ENCODE measurements at places on chromosomes 11 and 22. TPM values are rescaled to one million over a fixed set of nuclear protein-coding genes. Genes with fewer than 3 reads are reported as not detected.

The ELFN2 gene
- total RNA-seq: 0.10 TPM

The TRIM29 gene
- total RNA-seq: 0.33 TPM

The NOX4 gene
- total RNA-seq: 0.85 TPM

The APOA4 gene
- total RNA-seq: not detected

The EWSR1 gene
- 105 TPM for total RNA-seq

The KRTAP5-2 gene
- total RNA-seq: not detected

The FOLR3 gene
- total RNA-seq: 3.4 TPM

The CLMP gene
- 206 TPM for total RNA-seq

The LIF gene
- 46.1 TPM for total RNA-seq

The BIRC3 gene
- 2.5 TPM for total RNA-seq

The CASTOR1 gene
- 10.4 TPM for total RNA-seq

The SLC29A2 gene
- total RNA-seq: 0.78 TPM

The MUC2 gene
- not detected for total RNA-seq

The CRACR2B gene
- 0.78 TPM for total RNA-seq

The NTM gene
- 64.2 TPM for total RNA-seq

The SIK3 gene
- 24.5 TPM for total RNA-seq

The CTSF gene
- total RNA-seq: 52.2 TPM

The TMEM138 gene
- 23.6 TPM for total RNA-seq

The TMX2 gene
- 81.0 TPM for total RNA-seq

The MRGPRE gene
- total RNA-seq: 0.20 TPM

The TP53I11 gene
- total RNA-seq: 55.1 TPM

The YWHAH gene
- 87.7 TPM for total RNA-seq

The PKP3 gene
- total RNA-seq: 0.56 TPM

The TTC36 gene
- total RNA-seq: 1.3 TPM

The ZP1 gene
- 0.98 TPM for total RNA-seq

The E2F8 gene
- total RNA-seq: 0.13 TPM

The TRPT1 gene
- total RNA-seq: 26.2 TPM

The CFAP300 gene
- total RNA-seq: 3.2 TPM

The APLNR gene
- 0.39 TPM for total RNA-seq

The LYVE1 gene
- total RNA-seq: 4.6 TPM
